ENCODE measurements at places on chromosomes 2 and 18.

GRCh38 chr2:45973426-45973825 is 322.0 kb downstream of the PRKCE start:
- H3K27me3 ChIP-seq = no peaks in the 10 kb centered on the region
- no peak overlapping the region for H3K4me3 ChIP-seq
- peaks cover 4% of the 10 kb centered on the region for H3K4me1 ChIP-seq
- H3K36me3 ChIP-seq = no peaks in the 10 kb centered on the region
- no peak overlapping the region for H3K27ac ChIP-seq

GRCh38 chr2:113173542-113174375 is at the start of gene PSD4:
Gene PSD4 (plus strand): TSS chr2:113173971. CDS start chr2:113182457, 8,486 bp downstream.
- no peak for DNase-seq
- H3K4me3 ChIP-seq = no peak within 1 kb of the TSS
- no peak within 1 kb of the TSS for H3K27ac ChIP-seq
- no peaks in the 10 kb centered on the region for H3K4me1 ChIP-seq
- H3K36me3 ChIP-seq = no peaks in the 10 kb centered on the region

DNA sequence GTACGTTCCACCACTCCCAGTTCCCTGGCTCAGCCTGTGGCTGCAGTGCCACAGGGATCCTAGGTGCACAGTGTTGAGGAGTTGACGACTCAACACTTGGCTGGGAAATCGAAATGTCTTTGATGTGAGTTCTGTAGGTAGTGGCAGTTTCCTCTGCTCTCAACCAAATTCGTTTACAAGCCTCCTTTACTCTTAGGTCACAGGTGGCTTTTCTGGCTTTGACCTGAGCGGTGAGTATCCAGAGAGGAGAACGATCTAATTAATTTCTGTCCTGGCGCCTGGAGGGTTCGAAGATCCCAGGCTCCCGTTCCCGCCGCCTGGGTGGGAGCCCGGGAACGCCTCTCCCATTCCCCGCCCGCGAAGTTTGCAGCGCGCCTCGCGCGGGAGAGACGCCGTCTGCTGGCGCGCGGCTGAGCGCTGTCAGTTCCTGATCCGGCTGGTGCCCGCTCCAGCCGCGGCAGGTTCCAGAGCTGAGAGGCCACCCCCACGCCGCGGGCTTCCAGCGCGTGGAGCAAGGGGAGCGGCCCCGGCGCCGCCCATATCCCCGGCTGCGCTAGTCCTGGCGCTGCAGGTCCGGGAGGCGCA is at the start of gene LAMA3:
Gene LAMA3 (plus strand): TSS at position 423 of the 585 bp plus-strand sequence. CDS start 231 bp downstream, outside the sequence.
- DNase-seq = no peak
- peak within 1 kb of the TSS; percentile 56 for H3K4me3 ChIP-seq

DNA sequence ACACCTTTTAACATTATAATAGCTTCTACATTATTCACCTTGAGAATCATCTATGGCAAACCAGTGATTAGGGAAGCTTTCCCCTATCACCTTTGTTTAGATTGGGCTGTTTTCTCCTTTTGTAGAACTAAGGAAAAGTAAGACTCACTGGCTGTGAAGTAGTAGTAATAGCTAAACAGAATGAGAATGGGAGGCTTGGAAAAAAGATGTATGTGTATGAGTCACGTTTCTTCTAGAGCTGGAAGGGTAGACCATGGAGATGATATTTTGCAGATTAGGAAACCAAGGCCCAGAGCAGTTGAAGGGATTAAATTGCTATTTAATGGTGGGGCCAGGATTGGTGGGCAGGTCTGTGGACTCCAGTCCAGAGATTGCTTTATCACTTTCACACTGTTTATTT is 214.5 kb downstream of the MCFD2 start:
- H3K36me3 ChIP-seq = no peaks in the 10 kb centered on the region
- peak overlapping the region; percentile 49 for H3K4me3 ChIP-seq
- DNase-seq = no peak
- H3K27ac ChIP-seq = peak overlapping the region; percentile 36

GRCh38 chr18:74381621-74382295 is 66.1 kb downstream of the C18orf63 start:
- no peaks in the 10 kb centered on the region for H3K27me3 ChIP-seq
- H3K4me3 ChIP-seq = no peak overlapping the region
- peak; percentile 73 for DNase-seq
- H3K4me1 ChIP-seq = no peaks in the 10 kb centered on the region
- H3K36me3 ChIP-seq = no peaks in the 10 kb centered on the region
